GM23248 (cell line): ENCODE measurements at places on chromosomes 2 and 18. TPM values are rescaled to one million over a fixed set of nuclear protein-coding genes. Genes with fewer than 3 reads are reported as not detected.

IL36RN gene
- not detected in 2 replicates for total RNA-seq

REG3A gene
- total RNA-seq: not detected in 2 replicates

B4GALT6 gene
- 2.4 and 2.8 TPM in 2 replicates for total RNA-seq

MROH2A gene
- not detected in 2 replicates for total RNA-seq

NXPH2 gene
- total RNA-seq: not detected in 2 replicates

CHAC2 gene
- 4.3 and 4.6 TPM in 2 replicates for total RNA-seq
